CD4-positive, alpha-beta T cell treated with Interleukin-1 beta for 1 hour (primary cell): ENCODE measurements at places on chromosomes 6 and 20.
A peak's percentile ranks its signal among the peaks of the same experiment; 100 is the strongest.

DNA sequence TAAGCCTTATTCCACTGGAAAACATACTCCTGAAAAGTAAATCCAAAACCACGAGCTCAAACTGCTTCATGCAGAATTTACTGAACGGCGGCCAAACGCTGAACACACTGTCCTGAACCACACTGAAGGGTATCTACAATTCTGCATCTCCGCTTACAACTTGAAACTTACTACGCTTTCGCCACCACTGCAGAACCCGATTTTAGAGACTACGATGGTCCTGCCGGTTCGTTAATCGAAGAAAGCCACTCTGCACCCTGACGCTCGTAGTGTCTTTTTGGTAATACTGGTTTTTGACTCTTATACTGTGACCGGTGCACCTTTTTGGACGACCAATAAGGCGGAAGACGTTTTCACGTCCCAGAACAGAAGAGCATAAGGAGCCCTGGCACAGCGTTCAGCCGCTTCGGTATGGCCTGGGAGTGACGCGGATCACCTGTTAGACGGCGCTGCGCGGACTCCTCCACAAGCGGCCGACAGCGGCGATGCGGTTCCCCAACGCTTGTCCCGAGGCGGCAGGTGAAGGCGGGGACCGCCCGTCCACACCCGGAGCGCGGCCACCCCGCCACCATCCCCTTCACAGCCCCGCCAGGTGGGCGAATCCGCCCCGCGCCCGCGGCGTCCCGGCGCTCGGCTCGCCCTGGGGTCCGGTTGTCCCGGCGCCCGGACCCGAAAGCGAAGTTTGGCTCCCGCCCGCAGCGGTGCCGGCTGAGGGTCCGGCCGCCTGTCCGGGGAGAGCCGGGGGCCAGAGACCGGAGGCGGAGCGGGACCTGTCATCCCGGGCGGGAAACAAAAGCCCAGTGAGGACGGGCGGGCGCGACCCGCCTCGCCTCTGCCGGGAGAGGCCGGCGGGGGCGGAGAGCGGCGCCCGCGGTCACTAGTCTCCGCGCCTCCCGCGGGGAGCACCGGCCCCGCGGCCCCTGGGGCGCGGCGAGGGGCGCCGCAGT is 784 bp downstream of the FKBP5 start:
- peak; percentile 55 for DNase-seq

DNA sequence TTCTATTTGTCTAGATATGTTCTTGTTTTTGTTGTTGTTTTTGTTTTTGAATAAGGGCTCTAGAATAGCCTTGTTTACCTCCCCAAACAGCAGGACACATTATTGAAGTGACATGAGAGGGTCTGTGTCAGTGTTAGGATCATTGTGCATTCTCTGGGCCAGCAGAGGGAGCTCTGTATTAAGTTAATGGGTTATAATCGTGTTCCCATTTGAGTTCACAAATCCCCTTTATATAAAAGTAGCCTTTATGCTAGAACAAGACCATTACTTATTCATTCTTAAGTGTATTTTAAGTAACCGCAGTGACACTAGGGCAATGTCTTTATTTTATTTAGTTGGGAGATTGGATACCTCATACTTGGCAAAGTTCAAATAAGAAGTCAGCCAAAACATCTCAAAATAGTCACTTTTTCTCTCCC is 44.8 kb downstream of the STK4 start:
- DNase-seq, result peak; percentile 32

DNA sequence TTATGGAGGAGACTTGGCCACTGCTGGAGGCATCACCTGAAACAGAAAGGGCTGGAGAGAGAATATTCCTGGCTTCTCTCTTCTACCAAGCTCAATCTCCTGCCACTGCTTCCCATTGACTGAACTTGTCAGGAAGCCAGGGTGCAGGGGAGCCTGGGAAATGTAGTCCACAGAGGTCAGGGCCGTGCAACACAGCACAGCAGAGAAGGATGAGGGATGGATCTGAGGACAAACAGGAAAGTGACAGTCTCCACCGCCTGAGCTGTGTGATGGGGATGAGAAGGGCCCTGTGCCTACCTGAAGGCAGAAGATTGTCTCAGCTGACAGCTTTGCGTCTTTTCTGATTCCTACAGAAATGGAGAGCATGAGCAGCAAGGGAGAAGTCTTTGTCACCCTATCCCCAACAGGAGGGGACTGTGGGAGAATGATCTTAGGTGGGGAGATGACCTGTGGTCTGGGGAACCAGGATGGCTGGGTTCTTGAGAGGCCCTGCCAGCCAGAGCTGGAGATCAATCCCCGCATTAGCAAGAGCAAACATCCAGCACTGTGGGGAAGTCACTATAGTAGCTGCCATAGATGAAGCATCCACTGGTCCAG is 114.2 kb downstream of the SNX5 start:
- no peak for DNase-seq

GRCh38 chr6:67000121-67000520 is 1293.1 kb upstream of the EYS start:
- no peak for DNase-seq

DNA sequence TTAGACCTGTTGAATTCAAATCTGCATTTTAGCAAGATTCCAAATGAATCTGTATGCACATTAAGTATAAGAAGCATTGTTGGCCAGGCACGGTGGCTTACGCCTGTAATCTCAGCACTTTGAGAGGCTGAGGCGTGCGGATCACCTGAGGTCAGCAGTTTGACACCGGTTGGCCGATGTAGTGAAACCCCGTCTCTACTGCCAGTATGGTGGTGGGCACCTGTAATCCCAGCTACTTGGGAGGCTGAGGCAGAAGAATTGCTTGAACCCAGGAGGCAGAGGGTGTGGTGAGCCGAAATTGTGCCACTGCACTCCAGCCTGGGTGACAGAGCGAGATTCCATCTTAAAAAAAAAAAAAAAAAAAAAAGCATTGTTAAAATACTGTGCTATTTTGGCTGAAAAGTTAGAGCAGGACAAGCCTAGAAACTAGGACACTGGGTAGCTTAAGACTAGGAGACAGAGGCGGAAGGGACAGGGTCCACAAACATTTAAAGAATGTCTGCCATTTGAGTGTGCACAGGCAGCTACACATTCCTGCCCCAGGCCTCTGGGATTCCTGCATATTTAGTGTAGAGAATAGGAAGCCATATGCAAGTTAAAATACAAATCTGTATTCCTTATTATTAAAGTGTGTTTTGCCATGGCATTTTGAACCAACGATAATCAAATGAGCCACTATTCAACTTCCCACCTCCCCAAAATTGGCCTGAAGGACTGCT is 45.1 kb upstream of the EEF1A1 start:
- no peak for DNase-seq
